ENCODE measurements at places on chromosomes 11 and 22.

GRCh38 chr11:18369398-18369797 lies 25.0 kb upstream of the LDHA start:
- no peak for DNase-seq

DNA sequence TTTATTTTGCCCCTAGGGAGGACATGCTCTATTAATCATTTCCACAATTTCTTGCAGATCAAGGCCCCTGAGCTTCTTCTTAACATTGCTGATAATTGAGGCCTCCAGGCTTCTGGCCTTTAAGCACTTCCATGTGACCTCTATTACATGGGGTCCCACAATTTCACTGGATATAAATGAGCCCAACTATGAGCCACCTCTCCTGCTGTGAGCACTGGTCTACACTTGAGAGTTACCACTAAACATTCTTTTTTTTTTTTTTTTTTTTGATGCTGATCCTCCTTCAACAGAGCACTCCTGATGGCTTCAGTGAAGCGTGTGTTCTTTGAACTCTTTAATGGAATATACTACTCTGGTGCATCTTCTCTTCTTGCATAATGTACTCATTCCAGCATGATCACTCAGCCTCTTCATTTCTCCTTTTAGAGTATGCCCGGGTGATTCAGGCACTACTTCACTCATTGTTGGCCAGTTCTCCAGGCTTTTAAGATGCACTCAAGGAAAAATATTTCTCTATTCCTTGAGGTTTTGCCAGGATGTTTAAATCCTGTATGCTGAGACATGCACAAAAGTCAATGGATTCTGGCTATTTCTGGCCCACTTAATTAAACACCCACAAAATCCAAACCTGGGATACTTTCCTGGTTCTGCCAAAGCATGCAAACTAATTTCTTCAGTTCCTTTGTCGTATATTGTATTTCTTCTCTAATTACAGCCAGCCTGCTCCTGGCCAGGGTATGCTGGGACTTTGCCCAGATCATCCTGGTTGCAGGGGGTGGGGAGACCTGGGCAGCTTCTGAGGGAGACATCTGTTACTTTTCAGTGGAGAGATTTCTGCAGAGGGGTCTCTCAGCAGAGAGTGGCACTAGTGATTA lies 257.8 kb upstream of the LUZP2 start:
- DNase-seq: no peak

DNA sequence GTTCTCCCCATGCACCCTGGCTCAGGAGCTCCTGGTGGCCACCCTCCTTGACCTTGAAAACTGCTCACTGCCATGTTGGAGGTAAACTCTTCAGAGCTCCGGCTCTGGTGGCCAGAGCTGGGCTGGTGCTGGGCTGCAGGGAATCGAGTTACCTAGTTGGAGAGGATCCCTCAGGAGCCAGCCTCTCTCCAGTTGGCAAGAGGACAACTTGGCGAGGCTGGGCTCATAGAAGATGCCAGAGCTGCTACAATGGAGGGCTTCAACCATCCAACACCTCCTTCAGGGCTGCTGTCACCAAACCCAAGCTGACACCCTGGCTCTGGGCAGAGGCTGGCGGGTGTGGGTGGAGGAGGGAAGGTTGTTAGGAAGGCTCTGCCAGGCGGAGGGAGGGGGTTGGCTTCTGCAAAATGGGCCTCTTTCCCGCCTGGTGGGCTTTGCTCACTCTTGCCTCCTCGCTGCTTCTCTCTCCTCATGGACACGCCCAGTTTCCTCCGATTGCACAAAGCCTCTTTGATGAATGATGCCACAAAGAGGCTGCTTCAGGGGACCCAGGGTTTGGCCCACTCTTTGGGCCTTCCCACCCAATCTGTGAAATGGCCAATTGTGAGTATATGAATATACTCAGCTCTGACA lies 53.1 kb downstream of the THAP12 start:
- no peak for DNase-seq

- no peak for DNase-seq
These were observed 19.3 kb downstream of the PRR33 start for GRCh38 chr11:1872267-1872985.

GRCh38 chr11:76051937-76052336 lies 154.4 kb downstream of the WNT11 start:
- no peak for DNase-seq

- no peak for DNase-seq
These were observed 23.6 kb downstream of the ZC3H7B start for GRCh38 chr22:41324821-41325528.

- DNase-seq: no peak
These were observed 5.3 kb upstream of the PDGFB start for GRCh38 chr22:39250131-39250530.

DNA sequence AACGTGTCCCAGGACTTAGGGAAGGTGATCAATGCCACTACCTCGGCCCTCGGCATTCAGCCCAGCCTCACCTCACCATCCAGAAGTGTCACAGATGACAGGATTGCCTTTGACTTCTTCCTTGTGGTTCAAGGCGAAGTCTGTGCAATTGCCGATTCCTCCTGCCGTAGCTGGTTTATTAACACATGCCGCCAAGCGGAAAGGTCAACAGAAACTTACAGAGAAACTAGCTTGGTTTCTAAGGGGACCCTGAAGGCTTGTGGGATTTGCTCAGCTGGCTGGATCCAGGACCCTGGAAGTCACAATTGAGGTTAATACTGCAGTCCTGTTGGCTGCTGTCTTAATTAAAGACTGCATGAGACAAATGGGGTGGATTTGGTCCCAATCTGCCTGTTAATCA lies 65.6 kb downstream of the SHANK2 start:
- no peak for DNase-seq

DNA sequence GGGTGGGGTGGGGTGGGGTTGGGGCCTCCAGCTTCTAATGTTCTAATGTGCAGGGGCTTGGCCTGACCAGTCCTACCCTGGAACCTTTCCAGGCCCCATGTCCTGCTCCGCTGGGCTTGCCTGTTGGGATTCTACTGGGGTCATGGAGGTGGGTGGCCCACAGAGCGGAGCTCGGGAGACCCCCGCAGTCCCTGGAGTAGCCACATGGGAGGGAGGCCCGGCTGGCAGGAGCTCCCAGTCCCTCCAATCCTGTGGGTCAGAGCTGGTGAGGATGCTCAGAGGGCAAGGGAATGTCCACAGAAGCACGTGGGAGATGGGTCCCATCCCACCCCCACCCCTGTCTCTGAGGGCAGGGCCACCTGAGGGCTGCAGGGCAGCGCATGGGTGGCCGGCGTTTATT lies 2.9 kb downstream of the SEPTIN5 start:
- DNase-seq: no peak

- no peak for DNase-seq
These were observed 15.8 kb upstream of the PTPRJ start for GRCh38 chr11:47964546-47964945.

DNA sequence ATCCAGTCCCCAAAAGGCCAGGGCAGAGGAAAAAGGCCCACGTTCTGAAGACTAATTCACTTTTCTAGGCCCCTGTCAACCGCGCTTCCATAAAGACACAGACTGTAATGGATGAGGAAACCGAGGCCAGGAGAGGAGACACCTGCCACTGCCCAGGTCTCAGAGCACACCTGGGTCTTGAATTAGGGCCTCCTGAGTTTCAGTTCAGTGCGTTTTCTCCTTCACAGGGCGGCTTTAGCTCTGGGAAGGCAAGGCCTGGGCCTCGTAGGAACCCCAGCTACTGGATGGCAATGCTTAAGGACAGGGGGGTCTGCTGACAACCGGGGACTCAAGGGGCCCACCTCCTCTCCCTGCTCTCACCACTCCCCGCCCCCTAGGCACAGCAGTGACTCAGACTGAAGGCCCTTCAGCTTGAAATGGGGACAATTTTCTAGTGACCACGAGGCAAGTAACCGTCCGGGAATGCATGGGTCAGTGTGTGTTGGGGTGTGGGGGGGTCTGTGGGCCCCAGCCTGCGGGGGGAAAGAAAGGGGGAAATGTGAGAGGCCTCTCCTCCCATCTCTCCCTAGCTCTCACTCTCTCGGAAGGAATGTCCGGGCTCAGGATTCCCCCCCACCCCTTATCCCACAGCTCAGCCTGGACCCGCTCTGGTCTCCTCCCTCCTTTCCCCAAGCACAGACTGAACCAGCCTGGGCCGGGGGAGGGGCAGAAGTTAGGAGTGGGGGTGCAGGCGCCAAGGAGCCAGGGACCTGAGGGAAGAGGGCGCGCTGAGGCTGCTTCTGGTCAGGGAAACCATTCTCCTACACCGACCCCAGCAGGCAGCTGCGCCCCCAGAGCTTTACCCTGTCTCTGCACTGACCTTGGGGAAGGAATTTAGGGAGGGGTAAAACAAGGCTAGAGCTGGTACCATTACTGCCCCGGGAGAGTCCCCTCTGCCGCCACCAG lies 17.2 kb downstream of the CREB3L1 start:
- no peak for DNase-seq

- DNase-seq: no peak
These were observed 65.4 kb downstream of the TSPAN18 start for GRCh38 chr11:44792171-44792570.

DNA sequence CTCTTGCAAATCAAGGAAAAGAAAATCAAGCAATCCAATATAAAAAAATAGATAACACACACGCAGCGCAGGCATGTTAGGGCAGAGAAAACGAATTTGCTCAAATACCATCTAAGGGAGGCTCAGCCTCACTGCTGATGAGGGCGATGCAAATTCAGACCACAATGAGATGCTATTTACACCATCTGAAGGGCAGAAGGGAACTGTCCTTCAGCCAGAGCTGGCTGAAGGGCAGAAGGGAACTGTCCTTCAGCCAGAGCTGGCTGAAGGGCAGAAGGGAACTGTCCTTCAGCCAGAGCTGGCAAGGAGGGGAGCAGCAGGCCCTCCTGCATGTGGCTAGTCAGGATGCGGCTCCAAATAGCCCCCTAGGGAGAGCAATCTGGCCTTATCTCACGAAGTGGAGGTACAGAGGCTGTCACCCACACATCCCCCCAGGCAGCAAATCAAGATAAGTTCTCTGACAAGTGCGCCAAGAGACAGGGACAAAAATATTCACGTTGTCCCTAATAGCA lies 7.6 kb upstream of the SLC39A13 start:
- DNase-seq: no peak

- DNase-seq: peak; percentile 26
These were observed 38.6 kb downstream of the ETS1 start for GRCh38 chr11:128548649-128549255.

DNA sequence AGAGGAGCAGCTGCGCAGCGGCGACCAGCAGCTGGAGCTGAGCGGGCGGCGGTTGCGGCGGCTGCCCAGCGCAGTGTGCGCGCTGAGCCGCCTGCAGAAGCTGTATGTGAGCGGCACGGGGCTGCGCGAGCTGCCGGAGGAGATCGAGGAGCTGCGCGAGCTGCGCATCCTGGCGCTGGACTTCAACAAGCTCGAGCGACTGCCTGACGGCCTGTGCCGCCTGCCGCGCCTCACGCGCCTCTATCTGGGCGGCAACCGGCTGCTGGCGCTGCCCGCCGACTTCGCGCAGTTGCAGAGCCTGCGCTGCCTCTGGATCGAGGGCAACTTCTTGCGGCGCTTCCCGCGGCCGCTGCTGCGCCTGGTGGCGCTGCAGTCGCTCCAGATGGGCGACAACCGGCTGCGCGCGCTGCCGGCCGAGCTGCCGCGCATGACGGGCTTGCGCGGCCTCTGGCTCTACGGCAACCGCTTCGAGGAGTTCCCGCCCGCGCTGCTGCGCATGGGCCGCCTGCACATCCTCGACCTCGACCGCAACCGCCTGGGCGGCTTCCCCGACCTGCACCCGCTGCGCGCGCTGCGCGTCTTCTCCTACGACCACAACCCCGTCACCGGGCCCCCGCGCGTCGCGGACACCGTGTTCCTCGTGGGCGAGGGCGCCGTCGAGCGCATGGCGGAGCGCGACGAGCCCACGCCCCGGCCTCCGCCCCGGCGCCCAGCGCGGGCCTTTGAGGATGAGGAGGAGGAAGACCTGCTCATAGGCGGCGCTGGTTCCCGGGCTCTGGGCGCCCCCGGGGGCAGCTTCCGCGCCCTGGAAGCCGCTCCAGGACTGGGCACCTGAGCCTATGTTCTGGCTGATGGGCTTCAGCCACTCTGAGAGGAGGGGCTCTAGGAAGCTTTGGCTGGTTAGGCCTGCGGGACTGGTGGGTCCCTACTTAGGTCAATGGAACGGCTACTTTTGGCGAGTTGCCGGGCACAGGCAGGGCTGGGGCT lies 787 bp downstream of the LRRC10B start:
- peak; percentile 71 for DNase-seq

GRCh38 chr22:45709060-45709739 lies 37.6 kb downstream of the ATXN10 start:
- DNase-seq: no peak

DNA sequence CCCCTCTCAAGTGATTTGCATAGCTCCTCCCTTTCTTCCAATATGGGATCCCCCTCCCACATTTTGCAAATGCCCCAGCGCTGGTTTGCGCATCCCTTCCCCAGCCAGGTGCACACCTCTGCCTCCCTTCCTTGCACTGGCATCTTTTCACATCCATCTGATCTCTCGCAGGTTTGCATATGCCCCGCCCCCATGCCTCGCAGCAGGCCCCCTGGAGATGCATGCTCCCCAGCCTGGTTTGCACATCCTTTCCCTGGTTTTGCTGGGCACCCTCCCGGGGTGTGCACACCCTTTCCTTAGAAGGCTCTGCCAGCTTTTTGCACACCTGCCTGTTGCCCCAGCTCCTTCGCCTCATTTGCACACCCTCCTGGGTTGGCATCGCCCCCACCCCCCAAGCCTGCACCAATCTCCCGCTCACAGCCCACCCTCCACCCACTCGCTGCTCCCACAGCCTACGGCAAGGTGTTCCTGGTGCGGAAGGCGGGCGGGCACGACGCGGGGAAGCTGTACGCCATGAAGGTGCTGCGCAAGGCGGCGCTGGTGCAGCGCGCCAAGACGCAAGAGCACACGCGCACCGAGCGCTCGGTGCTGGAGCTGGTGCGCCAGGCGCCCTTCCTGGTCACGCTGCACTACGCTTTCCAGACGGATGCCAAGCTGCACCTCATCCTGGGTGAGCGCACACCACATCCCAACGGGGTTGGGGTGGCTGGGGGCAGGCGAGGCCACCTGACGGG lies 917 bp downstream of the RPS6KA4 start:
- peak; percentile 27 for DNase-seq

GRCh38 chr22:49600891-49601431 lies 226.7 kb downstream of the BRD1 start:
- no peak for DNase-seq

- DNase-seq: peak; percentile 78
These were observed 90.6 kb downstream of the RPS6KA4 start for GRCh38 chr11:64449381-64450167.

DNA sequence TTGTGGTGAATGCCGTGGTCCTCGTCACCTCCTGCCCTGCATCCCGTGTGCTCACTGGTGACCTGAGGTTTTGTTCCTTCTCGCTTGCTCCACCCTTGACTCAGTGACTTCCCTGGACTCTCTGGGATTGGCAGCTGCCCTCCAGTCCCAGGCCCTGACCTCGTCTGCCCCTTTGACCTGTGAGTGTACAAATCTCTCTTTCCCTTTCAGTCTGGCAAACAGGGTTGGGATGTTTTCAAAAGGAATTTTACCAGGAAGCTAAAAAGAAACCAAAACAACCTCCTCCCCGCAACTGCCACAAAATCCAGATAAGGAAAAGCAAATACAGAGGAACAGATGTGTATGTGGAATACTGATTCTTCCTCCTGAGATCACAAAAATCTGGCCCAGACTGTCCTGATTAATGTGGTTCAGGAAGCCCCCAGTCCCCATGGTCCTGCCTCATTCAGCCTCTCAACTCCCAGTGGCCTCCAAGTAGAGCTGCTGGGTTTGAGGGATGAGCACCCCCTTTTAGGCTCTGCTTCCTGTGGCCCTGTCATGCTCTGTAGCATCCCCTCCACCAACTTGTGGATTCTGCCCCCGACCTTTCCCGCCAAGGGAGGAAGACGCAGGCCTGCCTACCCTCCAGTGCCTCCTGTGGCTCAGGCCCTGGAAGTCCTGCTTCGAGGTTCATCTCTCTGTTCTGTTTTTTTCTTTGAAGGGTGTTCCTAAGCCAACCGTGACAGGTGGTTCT lies 15.2 kb downstream of the ROBO4 start:
- no peak for DNase-seq

Data from activated naive CD4-positive, alpha-beta T cell treated with Interleukin-2 at 50 U/mL for 16 hours (primary cell).